Muscle of back (tissue), 13 donors: ENCODE measurements at places on chromosomes 7 and 10. TPM values are rescaled to one million over a fixed set of nuclear protein-coding genes. Genes with fewer than 3 reads are reported as not detected.

Gene ASB10
- 1.9 TPM for polyA plus RNA-seq

Gene SEMA3E
- polyA plus RNA-seq: 6.9 TPM

Gene PPP1R3A
- polyA plus RNA-seq: 26.7 TPM

Gene GSTO2
- polyA plus RNA-seq: 1.2 TPM

Gene SLC26A5
- polyA plus RNA-seq: 0.73 TPM

GRCh38 chr10:32326119-32326518 lies 20.8 kb downstream of the EPC1 start:
- DNase-seq: no peak

- DNase-seq: no peak
Observed at GRCh38 chr10:132449811-132450181, 52.8 kb downstream of the PWWP2B start.

GRCh38 chr7:101362334-101363195 lies at the start of gene COL26A1:
TSS of gene COL26A1 (plus strand) at chr7:101362875. CDS start at chr7:101363033, 158 bp downstream.
- peak; percentile 70 for DNase-seq

DNA sequence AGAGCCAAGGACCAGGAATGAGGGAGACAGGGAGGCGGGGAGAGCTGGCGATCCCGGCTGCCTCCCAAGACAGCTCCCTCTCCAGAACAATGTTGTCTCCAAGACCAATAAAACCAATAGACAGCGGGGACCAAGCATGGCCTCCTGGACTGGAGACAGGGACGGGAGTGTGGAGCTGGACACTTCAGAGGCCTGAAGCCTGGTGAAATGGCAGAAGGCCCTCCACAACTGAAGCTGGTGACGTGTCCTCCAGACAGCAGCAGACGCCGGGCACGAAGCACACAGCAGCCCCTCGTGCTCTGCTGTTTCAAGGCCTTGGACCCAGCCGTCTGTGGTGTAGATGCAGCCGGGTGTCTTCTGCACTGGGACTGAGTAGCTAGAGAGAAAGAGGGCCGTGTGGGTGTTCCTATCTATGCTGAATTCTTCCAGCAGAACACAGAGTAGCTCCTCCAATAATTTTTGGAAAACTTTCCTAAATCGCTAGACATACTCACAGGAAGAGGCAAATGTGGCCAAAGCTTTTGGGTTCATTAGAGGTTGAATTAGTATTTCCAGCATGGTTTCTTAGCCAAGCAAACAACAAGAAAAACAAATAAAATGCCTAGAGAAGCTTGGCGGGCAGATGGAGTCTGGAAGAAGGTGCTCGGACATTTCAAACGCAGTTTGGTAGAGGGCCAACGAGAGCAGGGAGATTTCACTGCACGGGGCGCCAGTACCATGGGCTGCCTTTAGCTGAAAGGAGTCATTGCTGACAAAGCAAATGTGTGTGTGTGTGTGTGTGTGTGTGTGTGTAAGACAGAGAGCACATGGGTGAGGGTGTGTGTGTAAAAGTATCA lies 570.4 kb downstream of the TCERG1L start:
- peak; percentile 5 for DNase-seq

- DNase-seq: no peak
Observed at GRCh38 chr7:142774826-142775225, 4.1 kb downstream of the PRSS2 start.

GRCh38 chr7:152869041-152869676 lies 109.6 kb downstream of the ACTR3B start:
- DNase-seq: peak; percentile 7

GRCh38 chr7:27756298-27756697 lies 16.3 kb downstream of the TAX1BP1 start:
- DNase-seq: no peak

- DNase-seq: no peak
Observed at GRCh38 chr10:71131096-71131495, 81.3 kb upstream of the UNC5B start.

DNA sequence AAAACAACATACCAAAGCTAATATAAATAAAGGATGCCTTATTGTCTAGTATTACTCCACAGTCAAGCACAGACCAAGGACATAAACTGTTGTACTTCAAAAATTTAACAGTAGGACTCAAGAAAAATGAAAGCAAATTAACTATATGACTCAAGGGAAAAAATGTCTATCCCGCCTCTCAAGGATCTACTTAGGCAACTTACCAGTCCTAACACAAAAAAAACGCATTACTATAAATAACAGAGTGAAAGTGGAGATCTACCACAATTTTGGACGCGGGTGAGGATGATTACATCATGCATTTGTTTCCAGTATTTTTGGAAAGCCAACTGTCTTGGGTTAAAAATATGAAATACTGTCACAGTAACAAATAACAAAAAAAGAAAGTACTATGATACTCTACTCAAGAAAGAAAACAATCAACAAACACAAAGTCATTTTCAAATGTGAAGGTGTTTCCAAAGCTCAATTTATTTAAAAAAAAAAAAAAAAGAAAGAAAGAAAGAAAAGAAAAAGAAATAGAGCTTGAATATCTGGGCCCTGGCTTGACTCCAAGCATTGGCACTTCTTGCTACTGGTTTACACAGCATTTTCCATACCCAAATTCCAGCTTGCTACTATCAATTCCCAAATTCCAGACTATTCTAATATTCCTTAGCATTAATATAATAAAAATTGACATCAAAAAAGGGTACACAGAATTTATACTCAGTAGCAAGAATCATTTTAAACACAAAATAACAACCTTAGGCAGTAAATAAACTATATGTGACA lies 99.4 kb downstream of the RSU1 start:
- DNase-seq: peak; percentile 33

- no peak for DNase-seq
Observed at GRCh38 chr7:13111230-13111629, 423.8 kb downstream of the ARL4A start.

GRCh38 chr10:105964009-105964408 lies 1200.5 kb downstream of the SORCS1 start:
- no peak for DNase-seq

DNA sequence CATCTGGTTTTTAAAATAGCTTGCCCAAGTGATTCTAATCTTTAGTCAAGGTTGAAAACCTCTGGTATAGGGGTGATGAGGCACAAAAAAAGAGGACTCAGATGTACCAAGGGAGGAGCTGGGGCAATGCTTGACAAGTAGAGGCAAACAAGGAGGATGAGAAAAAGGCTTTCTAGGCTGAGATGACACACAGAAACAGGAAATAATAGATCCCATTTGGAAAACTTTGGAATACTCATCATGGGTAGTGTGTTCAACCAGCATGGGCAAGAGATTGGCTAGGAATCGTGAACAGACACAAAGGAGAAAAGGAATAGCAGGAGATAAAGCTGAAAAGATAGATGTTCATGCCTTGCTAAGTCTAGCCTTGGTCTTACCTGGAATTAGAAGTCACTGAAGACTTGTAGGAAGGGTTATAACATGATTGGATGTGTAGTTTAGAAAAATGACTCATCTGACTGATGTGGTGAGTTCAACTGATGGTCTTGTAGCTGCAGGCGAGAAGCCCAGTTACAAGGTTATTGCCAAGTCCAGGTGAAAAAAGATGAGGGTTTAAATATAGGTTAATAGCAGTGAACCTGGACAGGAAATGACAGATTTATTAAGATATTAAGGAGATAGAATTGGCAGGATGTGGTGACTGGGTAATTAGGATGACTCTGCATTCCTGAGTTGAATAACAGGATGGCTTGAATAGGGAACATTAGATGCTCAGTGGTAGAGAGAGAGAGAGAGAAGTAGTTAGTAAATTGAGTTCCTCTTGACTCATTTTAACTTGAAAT lies 214.0 kb upstream of the LRGUK start:
- DNase-seq: peak; percentile 13

DNA sequence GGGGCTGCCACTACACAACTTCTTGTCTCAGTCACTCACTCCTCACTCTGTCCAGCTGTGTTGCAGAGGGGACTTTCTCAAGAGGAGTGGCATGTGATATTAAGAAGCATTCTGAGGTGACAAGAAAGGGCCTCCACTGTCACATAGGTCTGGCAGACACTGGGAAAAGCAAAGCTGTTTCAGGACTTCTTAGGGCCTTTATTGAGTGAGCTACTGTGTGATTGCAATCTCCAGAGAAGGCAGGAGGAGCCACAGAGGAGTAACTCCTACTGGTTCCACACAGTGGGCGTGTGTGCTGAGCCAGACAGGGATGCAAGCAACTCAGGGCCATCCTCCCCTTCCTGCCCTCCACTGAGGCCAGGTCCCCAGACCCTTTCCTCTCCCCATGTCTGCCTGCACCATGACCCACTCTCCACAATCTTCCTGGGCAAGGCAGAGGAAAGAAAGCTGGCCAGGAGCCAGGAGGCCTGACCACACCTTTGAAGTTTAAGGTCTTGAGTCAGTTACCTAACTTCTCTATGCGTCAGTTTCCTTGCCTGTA lies 262.0 kb upstream of the ZMIZ1 start:
- no peak for DNase-seq

DNA sequence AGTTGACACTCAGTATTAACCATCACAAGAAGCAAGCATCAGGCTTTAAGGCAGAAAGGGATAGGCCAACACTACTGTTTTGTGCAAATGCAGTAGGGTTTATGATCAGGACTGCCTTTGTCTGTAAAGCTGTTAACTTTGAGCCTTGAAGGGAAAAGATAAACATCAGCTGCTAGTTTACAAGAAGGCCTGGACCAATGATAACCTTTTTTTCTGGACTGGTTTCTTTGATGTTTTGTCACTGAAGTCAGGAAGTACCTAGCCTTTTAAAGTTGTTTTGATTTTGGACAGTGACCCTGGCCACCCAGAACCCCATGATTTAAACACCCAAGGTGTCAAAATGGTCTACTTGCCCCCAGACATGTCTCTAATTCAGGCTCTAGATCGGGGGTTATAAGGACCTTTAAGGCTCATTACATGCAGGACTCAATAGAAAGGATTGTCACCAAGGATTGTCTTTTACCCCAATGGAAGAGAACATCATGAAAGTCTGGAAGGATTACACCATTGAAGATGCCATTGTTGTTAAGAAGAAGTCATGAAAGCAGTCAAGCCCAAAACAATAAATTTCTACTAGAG lies 50.1 kb downstream of the CROT start:
- no peak for DNase-seq

DNA sequence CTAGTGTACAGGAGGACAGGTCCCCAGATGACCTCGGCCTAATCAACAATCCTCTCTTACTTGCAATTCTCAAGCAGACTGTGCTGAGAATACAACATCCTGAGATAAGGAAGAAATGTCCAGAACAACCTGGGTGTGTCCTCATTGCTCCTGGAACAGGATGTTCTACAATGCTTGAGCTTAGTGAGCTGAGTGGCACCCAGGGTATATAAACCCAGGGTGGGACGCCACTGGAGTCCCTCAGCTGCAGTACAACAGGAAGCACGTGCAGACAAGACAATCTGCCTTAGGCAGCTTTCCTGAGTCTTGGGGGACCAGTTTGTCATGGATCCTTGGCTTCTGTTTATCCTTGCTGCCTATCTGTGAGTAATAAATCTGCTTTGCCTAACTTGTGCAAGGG lies 27.7 kb upstream of the SLC25A13 start:
- no peak for DNase-seq

- no peak for DNase-seq
Observed at GRCh38 chr7:96177353-96177752, 144.5 kb downstream of the SLC25A13 start.

GRCh38 chr10:122864194-122864592 lies 15.2 kb downstream of the FAM24B start:
- no peak for DNase-seq

GRCh38 chr7:68684246-68684839 lies 913.9 kb upstream of the AUTS2 start:
- no peak for DNase-seq

DNA sequence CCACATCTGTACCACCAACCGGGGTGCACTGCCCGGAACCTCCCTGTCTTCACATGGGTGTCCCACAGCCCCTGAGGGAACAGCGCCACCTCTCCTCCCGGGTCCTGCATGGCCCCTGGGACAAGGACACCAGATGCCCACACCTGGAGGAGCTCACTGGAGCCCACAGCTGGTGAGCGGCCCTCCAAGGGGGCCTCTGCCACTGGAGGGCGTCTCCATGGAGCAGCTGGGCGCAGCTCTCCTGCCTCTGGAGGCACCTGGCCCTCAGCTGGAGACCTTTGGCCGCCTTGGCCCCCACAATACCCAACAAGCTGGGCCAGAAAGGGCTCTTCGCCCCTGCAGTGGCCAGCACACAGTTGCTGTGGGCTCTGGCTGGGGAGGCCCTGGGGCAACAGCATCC lies 7.3 kb upstream of the NKX6-2 start:
- DNase-seq: no peak

DNA sequence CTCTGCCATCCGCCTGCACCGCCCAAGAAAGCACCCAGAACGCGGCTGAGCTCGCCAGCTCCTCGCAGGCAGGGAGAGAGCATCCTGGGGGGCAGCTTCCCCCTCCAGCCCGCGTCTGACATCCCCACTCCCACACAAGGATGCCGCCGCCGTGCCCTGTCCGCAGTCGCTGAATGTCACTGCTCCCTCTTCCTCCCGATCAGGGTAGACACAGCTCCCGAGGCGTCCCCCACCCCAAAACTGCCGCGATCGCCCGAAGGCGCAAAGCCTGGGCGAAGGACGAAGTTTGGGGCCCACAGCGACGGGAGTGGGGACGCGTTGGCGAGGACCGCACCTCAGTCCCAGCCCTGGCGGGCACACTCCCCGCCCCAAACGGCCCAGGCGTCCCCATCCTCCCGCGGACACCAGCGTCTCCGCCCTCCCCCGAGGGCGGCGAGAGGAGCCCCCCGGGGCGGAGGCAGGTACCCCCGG lies 1.5 kb upstream of the KAT6B start:
- DNase-seq: no peak

- DNase-seq: no peak
Observed at GRCh38 chr10:103679096-103679790, 176.1 kb downstream of the SH3PXD2A start.

- DNase-seq: no peak
Observed at GRCh38 chr10:70537398-70538194, 59.0 kb downstream of the PALD1 start.
